ENCODE measurements at places on chromosomes 7 and 10.

DNA sequence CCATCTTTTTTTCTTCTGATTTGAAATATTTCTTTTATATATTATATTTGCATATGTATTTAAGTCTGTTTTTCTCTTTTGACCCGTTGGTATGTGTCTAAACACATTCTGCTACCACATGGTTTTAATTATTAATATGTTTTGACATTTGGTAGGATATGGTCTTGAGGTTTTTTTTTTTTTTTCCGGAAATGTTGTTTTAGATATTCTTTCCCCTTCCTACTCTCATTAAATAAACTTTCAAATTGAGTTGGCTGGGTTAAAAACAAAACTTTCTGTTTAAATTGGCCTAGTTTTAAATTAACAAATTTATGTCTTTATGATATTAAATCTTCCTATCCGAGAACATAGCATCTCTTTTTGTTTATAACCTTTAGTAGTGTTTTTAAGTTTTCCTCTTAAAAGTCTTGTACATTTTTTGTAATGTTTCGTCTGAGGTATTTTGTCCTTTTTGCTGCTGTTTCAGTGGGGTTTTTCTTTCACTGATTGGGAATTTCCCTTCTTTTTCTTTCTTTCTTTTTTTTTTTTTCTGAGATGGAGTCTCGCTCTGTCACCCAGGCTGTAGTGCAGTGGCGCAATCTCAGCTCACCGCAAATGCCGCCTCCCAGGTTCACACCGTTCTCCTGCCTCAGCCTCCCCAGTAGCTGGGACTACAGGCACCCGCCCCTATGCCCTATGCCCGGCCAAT is 25.4 kb downstream of the STAM start:
- no peak for DNase-seq

GRCh38 chr10:122264436-122264835 is 6.7 kb upstream of the BTBD16 start:
- no peak for DNase-seq

GRCh38 chr7:125683156-125683555 is 753.5 kb upstream of the POT1 start:
- DNase-seq, result no peak

DNA sequence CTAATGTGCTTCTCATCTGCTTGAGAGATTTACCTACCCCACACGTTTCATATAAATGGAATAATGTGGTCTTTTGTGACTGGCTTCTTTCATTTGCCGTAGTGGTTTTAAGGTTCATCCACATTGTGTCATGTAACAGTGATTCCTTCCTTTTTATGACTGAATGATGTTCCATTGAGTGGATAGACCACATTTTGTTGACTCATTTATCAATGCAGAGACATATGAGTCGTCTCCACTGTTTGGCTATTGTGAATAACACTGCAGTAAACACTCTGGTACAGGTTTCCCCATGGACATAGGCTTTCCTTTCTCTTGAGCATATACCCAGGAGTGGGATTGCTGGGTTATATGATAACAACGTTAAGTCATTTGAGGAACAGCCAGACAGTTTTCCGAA is 2.0 kb upstream of the AOC1 start:
- no peak for DNase-seq

DNA sequence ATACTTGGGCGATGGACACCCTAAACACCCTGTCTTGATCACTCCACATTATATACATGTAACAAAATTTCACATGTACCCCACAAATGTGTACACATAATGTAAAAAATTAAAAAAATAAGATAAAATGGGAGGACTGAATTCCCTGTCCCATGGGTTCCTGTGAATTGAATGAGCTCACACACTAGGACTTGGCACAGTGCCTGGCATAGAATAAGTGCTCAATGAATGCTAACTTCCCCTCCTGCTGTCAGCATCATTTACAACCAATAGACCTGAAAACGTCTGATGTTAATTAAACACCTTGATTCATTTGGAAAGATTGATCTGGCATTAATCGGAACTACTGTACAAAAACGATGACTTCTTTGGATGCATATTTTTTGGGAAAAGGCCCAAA is 117.3 kb upstream of the ZNF438 start:
- no peak for DNase-seq

DNA sequence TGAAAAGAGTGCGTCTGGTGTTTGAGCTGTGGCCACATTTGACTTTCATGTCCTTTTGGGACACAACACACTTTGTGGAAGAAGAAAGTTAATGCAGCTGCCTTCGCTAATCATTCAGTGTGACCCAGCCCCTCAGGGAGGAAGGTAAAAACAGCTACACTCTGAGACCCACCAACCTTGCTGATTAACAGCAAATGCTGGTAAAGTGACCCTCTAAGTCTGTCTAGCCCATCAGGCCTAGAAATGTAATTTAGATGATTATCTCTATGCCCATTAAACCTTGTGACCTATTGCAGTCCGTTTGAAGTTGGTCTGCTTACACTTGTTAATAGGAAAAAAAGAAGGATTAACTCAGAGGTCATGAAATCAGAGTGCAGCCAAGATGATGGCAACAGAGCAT is 161.9 kb upstream of the WNT16 start:
- DNase-seq, result no peak

Data from stimulated activated CD8-positive, alpha-beta memory T cell treated with anti-CD3 and anti-CD28 coated beads, Interleukin-7, amount 100 ng/mL, for 1 hour (primary cell).